Activated CD8-positive, alpha-beta memory T cell treated with anti-CD3 and anti-CD28 coated beads for 4 hours (primary cell): ENCODE measurements at places on chromosomes 2 and 18.
A peak's percentile ranks its signal among the peaks of the same experiment; 100 is the strongest.

DNA sequence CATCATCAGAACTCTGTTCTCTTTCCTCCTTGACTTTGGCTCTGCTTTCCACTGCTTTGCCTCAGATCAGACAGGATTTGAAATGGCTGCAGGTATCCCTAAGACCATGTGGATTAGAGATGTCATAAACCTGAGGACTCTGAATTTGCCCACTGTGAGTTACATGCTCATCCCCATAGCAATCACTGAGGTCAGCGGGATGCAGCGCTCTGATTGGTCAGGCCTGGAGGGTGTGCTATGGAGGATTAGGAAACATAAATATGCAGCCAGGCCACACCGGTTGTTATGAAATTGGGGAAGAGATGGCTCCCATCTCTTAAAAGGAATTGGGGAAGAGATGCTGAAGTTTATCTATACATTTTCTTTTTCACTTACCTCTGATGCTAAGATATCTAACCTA, 73.7 kb upstream of the DNAJC10 start:
- DNase-seq: no peak

DNA sequence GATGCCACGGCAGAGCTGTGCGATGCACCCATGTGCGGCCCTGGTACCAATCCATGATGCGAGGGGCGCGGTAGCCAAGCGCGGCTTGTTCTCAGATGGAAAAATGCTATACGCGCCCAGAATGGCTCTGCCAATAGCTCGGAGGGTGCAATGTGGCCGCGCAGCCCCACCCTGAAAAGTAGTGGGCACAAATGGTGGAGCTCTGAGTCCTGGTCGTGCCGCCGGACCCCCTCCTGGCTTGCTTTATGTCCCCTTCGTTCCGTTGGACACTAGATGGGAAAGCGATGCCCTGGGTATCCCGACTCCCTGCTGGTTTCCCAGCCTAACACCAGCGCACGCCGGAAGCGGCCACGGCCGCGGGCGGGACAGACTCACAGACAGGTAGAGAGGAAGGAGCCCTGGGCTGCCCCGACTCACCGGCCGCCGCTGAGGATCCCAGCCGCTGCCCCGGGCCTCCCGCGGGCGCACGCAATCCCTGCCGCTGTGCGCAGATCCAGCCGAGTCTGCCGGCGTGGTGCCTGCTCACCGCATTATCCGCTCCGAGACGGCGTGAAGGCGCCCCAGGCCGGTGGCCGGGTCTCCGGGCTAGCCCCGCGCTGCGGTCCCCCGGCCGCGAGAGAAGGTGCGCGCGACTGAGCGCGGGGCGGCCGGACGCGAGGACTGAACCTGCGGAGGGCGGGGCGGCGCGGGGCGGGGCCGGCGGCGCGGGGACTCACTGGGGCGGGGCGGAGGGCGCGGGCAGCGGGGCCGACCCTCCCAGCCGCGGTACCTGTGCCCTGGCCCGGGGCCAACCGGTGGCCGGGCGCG, at the start of gene CDC42EP3:
CDC42EP3 (minus strand) TSS at position 634 of the 807 bp plus-strand sequence. CDS start 25,055 bp downstream, outside the sequence.
- peak; percentile 38 for DNase-seq

DNA sequence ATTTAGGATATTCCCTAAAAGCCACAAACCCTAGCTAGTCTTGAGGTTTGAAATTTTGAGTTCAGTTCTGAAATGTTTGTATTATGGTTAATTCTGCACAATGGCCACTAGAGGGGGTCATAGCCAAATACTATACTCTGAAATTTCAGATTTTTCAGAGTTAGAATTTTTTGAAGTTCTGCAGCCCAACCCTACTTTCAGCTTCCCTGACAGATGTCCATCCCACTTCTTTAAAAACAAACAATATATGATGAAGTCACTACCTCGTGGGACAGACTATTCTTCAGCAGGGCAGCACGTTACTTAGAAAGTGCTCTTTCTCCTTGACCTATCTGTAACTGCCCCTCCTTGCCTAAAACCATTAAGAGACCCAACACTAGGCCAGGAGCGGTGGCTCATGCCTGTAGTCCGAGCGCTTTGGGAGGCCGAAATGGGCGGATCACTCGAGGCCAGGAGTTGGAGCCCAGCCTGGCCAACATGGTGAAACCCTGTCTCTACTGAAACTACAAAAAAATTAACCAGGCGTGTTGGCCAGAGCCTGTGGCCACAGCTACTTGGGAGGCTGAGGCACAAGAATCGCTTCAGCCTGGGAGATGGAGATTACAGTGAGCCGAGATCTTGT, 48.2 kb upstream of the PAPOLG start:
- DNase-seq: no peak

- DNase-seq: no peak
These were observed 1.0 kb downstream of the NAB1 start for GRCh38 chr2:190649798-190650390.

DNA sequence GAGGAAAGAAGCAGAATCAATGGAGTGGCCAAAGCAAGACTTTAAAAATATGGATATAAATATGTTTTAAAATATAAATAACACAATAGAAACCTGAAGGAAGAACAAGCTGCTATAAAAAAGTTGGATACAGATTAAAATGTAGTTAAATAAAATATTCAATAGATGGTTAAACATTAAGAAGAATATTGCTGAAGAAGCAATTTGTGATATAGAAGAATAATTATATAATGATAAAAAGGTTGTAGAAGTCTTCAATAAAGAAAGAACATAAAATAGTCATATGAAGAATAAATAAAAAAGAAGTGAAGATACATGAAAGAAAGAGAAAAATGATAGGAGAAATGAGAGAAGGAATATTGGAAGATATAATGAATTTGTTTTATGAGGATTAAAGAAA, 392.0 kb downstream of the DSC3 start:
- no peak for DNase-seq

DNA sequence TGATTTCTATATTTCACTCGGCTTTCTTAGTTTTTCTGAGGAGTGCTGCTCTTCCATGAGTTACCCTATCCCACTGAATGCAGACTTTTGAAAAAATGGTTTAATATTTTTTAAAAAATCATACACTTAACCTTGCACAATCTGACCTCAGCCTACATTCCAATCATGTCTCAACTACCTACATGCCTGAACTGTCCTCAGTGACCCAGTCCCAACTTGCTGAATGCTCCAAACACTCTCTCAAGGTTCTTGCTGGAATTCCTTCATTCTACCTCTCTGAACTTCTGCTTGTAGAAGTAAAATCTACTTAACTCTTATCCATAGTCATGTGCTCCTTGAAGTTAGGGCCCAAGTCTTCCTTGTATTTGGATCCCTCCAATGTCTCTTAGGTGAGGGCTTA, 181.6 kb downstream of the XIRP2 start:
- no peak for DNase-seq

- no peak for DNase-seq
These were observed 81.3 kb downstream of the ROCK2 start for GRCh38 chr2:11263177-11263576.

DNA sequence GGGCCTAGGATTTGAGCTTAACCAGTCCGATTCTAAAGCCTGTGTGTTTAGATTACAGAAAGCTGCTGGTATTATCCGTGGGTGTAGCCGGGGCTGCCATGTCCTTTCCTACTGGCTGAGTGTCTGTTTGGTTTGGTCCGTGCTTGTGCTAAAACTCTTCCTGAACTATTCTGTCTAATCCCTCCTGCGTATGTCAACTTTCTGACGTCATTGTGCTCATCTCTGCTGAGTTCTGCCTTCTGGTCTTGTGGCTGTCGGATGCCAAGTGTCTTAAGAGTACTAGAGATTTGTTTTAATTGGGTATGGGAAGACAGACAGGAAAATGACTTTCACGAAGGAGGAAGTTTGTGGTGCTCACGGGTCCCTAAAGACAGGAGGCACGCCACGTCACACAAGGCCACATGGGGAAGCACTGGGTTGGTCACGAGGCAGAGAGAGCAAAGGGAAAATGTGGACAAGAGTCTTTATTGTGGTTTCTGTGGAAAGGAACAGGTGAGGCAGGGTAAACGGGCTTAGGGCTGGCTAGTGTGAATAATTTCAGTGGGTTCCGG, 31.8 kb upstream of the NTSR2 start:
- no peak for DNase-seq

GRCh38 chr18:48957136-48957535, 6.4 kb upstream of the SMAD7 start:
- DNase-seq: no peak

- peak; percentile 60 for DNase-seq
These were observed 36.0 kb upstream of the CD207 start for GRCh38 chr2:70871398-70872211.

DNA sequence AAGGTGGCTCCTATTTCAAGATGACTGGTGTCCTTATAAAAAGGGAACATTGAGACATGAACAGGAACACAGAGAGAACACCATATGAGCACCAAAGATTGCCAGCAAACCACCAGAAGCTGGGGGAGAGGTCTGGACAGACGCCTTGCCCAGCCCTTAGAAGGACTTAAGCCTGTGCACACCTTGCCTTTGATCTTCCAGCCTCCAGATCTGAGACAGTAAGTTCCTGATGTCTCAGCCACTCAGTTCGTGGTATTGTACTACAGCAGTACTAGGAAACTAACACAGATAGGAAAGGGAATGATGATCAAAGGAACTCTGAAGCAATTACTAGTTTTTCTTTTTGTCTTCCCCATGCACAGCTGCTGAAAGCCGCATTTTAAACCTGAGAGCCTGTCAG, 137.3 kb upstream of the FHL2 start:
- DNase-seq: no peak
